Activated CD4-positive, alpha-beta T cell treated with anti-CD3 and anti-CD28 coated beads, Interleukin-2, Interleukin-4, amounts not matched to agents 100 ng/mL and 50 ng/mL, durations not matched to agents 16 hours and 8 hours (primary cell): ENCODE measurements at places on chromosomes 6 and 20.

DNA sequence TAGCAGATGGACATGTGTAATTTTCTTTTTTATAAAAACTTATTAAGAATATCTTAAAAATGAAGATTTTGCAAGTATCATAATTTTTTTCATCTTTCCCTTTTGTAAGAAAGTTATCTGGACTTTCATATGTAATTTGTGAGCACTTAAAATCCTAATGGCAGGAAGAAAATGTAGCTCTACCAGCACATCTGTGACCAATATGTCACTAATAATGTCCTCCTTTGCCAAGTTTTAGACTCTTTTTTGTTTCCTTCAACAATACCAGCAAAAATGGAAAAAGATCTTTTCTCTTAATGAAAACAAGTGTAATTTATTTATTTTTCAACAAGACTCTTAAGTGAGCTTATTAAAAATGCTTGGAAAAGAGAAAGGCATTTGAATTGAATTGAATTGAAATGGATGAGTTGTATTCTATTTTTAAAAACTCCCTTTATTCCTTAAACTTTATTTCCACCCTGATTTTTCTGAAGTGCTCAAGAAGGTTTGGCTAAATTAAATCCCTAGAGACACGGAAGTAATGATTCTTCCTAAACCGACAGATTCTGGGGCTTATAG is 110.7 kb downstream of the KIF6 start:
- DNase-seq: no peak

- DNase-seq: no peak
Measured at GRCh38 chr6:3911614-3912336, 62.6 kb downstream of the FAM50B start.

GRCh38 chr6:81750681-81751387 is 1.6 kb downstream of the TENT5A start:
- DNase-seq: no peak

- DNase-seq: peak; percentile 41
Measured at GRCh38 chr6:32589596-32590449, at the start of gene HLA-DRB1. Gene HLA-DRB1, minus strand, starts transcription at chr6:32589848. Its CDS starts 106 bp downstream, at chr6:32589742.

- peak; percentile 67 for DNase-seq
Measured at GRCh38 chr6:138654715-138655634, 118.6 kb upstream of the CCDC28A start.

DNA sequence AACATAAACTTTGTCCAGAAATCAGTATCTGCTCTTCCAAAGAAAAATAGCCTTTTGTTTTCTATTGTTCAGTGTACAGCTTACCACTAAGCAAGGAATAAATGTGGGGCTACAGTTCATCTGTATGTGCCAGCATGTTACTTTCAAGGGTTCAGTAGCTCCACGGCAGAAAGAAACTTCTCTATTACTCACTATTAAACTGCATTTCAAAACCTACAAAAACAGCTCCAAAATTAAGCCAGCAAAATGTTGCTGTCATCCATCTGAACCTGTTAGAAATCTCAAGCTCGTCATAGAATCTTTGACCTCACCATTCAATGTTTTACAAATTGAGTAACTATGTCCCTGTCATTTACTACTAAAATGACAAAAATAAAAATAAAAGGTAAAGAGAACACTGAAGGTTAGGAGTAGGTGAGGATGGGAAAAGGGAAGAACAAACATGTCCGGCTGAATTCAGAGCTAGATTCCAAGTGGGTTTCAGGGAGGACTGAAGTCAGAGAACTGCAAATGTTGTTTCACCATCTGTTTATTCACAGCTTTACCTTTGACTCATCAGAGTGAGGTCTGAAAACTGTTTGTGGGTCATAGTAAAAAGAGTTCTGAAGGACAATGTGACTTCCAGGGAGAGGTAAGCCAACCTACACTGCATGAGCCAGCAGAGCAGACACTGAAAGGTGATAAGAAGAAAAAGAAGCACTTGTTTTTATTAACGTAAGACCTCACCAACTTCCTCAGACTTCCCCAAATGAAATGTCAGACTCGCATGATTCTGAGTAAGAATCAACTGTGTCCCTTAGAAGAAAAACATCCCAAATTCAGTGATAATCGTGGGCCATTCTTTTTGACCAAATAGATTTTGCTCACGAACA is 62.0 kb downstream of the ATXN1 start:
- peak; percentile 82 for DNase-seq

- DNase-seq: no peak
Measured at GRCh38 chr20:32573167-32573851, 11.8 kb downstream of the NOL4L start.

- peak; percentile 39 for DNase-seq
Measured at GRCh38 chr6:130381459-130382380, 15.9 kb downstream of the TMEM200A start.

DNA sequence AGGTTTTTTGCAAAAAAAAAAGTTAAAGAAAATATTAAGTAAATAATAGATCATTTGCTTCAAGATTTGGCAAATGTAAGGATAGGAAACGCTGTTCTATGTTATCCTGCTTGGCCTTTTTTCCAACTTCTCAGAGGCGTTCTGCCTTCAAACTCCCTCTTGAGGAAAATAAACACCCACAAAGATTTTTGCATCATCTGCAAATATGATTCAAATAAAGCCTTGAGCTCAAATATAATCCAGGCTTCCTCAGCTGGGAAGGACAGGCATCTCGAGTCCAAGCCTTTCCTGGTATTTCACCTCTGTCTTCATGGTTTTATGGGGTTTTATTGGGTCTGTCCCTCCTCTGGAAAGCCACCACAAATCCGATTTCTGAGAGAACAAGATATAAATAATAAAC is 67.7 kb upstream of the PTPN1 start:
- no peak for DNase-seq

DNA sequence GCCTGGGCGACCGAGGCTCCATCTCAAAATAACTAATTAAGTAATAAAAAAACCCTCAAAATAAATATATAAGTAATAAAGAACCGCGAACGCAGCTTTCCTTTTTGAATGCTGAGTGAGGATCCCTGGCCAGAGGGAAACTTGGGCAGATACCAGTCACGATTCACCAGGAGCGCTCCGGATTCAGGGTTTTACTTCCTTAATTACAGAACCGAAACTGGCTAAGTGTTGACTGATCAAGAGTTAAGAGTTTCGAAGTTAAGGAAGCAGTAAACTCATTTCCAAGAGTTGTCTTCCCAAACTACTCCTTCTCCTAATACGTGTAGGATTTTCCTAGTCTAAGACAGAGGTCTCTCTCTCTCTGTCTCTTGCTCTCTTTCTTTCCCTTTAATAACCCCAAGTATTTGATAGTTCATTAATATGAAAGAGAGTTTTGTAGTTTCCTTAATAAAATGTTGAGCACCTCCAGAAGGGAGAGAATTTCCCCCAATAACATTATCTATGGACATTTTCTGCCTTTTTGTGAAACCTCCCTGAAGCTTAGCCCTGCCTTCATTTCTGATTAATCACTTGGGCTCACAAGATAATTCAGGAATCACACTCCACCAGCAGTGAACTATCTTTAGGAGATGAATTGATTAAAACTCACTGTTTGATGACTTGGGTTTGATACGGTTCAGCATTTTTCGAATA is 61.4 kb upstream of the ZNF217 start:
- DNase-seq: no peak

GRCh38 chr6:37600312-37600916 is 97.3 kb downstream of the MDGA1 start:
- DNase-seq: no peak
